ENCODE measurements at places on chromosomes 1 and 21.

DNA sequence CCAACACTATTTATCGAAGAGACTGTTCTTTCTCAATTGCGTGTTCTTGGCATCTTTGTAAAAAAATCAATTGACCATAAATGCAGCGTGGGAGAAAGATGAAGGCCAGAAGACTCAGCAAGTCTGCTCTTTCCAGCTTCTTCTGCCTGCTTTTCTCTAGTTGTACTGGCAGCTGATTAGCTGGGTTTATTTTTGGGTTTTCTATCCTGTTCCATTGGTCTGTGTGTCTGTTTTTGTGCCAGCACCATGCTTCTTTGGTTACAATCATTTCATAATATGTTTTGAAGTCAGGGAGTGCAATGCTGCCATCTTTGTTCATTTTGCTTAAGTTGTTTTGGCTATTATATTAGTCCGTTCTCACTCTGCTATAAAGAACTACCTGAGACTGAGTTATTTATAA lies 201.8 kb upstream of the B3GALT2 start:
- DNase-seq: no peak

- no peak for DNase-seq
These were observed 80.5 kb downstream of the FGGY start for GRCh38 chr1:59377350-59377904.

DNA sequence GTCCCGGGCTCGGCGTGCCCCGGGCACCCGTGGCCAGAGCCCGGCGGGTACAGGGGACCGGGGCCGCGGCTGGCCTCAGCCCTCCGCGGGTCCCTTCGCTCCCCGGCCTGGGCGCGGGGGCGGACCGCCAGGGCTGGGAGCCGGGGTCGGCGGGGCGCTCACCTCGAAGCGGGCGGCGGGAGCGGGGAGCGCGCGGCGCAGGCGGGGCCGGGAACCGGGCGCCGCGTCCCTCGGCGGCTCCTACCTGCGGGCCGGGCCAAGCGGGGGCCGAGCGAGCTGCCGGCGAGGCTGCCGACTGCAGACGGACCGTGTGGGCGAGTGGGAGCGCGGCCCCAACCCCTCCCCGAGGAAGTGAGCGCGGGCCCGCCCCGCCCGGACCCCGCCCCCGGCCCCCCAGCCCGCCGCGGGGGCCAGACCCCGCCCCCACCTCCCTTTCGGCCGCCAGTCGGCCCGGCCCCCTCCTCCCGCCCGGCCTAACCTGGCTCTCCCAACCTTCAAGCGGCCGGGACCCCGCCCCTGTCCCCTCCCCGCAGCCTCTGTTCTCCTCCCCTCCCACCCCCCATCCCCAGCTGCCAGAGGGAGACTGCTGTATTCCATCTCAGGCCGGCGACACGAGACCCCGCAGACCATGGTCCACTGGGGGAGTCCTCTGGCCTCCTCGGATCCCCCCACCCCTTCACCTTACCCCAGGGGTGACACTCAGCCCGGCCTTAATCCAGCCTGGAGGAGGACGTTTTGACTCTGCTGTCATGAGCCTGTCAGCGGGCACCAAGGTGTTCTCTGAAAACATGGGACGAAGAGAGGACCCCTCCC lies at the start of gene FHL3:
Gene FHL3 (minus strand): TSS at position 320 of the 813 bp plus-strand sequence. CDS start 6,102 bp downstream, outside the sequence.
- no peak for DNase-seq

DNA sequence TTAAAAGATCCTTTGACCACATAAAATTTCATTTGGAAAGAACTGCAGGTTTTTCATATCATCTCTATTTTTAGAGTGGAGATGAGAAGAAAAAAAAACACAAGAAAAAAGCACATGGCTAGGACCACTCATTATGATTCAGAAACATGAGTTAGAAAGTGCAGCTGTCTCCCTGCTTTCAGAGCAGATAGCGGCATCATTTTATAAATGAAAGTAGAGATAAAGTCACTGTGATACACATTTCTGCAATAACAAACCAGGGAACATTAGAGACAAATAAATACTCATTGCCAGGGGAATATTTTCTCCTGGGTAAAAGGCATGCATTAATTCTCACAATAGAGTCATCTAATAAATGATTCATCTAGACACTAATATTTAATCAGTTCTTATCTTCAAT lies 87.5 kb upstream of the PLPPR4 start:
- DNase-seq: no peak

- DNase-seq: no peak
These were observed 46.7 kb downstream of the PHC2 start for GRCh38 chr1:33384040-33384812.

- DNase-seq: no peak
These were observed 208.8 kb upstream of the RAB4A start for GRCh38 chr1:229062135-229062534.

DNA sequence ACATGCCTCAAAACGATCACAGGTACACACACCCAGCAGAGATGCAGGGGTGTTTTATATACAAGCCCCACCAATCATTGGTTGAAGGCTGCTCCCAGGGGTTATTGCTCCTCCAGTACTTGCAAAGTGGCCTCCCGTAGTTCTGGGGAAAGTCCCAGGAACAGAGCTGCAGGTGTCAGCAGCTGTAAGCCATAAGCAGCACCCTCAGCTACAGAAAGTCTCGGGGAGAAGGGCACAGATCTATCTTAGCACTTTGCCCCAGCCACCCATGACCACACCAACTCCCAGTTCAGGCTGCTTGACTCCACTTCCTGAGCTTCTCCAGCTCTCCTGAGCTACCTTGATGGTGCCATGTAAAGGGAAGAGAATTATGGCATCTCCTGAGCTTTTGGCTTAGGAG lies 222.7 kb upstream of the GJB5 start:
- DNase-seq: no peak

DNA sequence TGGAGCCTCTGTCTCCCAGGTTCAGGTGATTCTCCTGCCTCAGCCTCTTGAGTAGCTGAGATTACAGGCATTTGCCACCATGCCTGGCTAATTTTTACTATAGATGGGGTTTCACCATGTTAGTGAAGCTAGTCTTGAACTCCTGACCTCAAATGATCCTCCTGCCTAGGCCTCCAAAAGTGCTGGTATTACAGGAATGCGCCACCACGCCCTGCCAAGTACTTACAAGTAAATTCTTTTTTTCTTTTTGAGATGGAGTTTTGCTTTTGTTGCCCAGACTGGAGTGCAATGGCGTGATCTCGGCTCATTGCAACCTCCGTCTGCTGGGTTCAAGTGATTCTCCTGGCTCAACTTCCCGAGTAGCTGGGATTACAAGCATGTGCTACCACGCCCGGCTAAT lies 42.5 kb downstream of the RPRD2 start:
- no peak for DNase-seq

- no peak for DNase-seq
These were observed 709.8 kb downstream of the LTN1 start for GRCh38 chr21:28282833-28283232.

DNA sequence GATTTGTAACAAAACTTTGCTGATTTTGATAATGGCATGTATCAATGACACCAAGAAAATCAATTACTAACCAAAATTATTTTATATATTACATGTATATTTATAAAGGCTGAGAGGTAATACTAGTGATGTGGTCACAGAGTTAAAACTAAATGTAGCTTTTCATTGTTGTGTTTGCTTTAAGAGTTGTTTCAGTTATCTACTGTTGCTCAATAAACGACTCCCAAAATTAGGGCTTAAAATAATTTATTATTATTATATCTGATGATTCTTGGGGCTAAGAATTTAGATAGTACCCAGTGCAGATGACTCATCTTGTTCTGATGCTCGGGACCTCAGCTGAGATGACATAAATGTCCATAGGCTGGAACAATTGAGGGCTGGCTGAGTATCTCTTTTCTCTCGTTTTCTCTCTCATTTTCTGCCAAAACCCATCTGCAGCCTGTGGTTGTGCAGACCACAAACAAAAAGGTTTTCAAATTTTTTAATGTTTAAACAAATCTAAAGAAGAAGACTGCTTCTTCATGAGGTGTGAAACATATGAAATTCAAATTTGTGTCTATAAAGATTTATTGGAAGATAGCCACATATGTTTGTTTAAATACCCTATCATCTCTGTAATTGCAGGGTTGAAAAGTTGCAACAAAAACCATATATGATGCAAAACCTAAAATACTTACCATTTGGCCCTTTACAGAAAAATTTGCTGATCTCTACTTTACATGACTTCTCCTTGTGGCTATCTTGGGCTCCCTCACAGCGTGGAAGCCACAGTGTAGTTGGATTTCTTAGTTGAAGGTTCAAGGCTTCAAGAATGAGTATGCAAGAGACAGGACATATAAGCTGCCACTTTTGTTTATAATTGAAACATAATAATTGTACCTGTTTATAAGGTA lies 14.8 kb upstream of the PTPRC start:
- no peak for DNase-seq

- DNase-seq: no peak
These were observed at the start of gene SLC44A3 for GRCh38 chr1:94819945-94820746. TSS of gene SLC44A3 (plus strand) at chr1:94820357. CDS start at chr1:94820452, 95 bp downstream.

DNA sequence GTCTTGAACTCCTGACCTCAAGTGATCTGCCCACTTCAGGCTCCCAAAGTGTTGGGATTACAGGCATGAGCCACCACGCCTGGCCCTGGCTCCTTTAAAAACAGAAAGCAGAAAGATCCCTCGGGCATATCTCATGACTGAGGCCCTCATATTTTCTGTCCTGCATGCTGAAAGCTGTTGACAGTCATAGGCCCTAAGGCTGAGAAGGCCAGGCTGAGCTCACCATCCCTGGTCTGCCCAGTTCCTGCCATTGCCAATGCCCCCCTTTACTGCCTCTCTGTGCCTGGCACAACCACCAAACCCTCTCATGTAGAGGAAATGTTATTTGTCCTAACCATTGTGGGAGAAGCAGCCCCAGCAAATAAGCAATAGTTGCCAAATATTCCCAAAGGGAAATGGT lies 12.7 kb downstream of the CD34 start:
- DNase-seq: no peak

DNA sequence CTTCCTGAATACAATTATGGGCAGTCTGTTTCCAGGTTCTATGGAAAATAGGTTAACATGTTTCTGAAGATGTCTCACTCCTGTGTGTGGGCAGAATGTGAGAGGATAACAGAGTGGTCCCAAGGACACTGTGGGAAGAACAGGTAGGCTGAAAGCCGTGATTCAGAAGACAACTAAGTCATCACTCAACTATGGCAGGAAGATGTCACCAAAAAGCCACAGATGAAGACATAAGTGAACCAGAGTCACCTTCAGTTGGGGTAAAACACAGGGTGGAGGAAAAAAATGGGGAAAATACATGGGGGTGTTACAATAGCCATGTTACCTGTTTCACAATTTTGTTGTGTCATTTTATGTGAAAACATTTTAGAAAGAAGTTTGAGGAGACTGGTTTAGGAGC lies 75.1 kb downstream of the UCHL5 start:
- no peak for DNase-seq

DNA sequence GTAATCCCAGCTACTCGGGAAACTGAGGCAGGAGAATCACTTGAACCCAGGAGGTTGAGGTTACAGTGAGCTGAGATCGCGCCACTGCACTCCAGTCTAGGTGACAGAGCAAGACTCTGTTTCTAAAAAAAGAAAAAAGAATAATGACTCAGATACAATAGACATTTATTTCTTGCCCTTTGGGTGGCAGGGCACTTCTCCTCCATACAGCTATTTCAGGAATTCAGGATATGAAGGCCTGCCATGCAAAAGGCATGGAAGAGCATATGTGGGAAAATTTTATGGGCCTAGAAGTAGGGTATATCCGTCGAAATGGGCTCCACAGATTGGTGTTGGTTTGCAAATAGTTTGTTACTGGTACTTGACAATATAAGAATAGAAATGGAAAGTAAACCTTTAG lies 20.2 kb upstream of the POGZ start:
- DNase-seq: no peak

DNA sequence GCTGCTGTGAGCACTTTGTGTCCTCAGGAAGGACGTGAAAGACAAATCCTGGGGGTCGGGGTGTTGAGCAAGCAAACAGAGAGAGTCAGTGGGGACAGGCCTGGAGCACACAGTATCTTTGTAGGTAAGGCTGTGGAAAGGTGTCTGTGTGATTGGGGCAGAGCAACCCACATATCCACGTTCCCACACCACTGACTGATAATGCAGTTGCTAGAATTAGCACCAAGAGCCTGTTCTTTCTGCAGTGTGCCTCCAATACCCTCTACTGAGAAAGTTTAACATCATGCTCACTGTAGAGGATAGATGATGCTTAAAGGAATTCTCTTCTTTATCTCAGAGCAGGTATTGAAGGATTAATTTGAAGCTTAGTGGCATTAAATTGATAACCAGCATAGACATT lies 161.1 kb downstream of the PIK3R3 start:
- DNase-seq: no peak

DNA sequence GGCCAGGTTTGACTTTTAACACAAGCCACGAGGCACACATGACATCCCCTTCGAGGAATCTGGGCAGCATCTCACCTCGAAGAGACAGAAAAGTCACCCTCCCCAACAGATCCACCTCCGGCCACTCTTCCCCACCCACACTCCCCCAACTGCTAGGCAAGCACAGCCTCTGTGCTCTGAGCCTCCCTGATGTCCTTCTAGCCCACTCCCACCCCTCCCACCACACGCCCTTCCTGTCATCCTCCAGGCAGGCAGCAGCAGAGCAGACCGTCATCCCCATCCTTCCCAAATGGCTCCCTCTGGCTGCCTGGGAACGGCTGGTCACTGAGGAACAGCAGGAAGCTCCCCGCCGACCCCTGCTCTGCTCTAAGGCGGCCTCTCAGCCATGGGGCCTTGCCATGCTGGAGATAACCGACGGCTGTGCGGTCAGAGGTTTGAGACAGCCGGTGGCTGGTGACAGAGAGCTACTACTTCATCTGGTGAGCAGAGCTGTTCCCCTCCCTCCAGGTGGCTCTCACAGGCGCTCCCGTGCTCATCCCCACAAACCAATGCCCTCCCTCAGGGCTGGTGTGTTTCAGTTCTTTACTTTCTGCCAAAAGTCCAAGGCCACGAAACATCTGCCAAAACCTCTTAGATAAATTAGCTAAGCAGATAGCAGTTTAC lies 25.6 kb downstream of the NPHP4 start:
- no peak for DNase-seq

DNA sequence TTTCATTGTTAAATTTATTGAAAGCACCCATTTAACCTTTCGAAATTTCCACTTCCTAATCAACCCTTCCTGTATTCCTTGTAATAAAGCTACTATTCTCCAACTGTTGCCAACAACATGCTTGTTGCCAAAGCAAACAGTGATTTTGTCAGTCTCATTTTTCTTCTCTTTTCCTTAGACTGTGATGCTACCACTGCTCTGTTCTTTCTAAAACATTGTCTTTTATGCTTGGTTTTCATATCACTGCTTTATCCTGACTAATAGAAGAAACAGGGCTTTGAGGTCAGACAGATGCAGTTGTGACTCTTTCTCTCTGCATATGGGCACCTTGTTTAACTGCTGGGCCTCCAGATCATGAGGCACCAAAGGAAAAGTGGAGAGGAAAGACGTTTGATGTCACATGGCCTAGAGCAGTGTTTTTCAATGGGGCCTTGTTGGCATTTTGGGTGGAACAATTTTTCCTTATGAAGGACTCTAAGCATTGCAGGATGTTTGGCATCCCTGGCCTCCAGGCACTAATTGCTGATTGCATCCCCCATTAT lies 56.1 kb downstream of the HMCN1 start:
- DNase-seq: no peak
